ENCODE measurements at places on chromosomes 13 and 19. TPM values are rescaled to one million over a fixed set of nuclear protein-coding genes. Genes with fewer than 3 reads are reported as not detected.

GRCh38 chr13:48000559-48001113 lies 437 bp downstream of the SUCLA2 start:
- DNase-seq, result no peak

GRCh38 chr13:65159803-65160202 lies 2070.3 kb downstream of the PCDH9 start:
- no peak for DNase-seq

- DNase-seq, result no peak
Measured at GRCh38 chr13:77416666-77417212, 89.8 kb upstream of the MYCBP2 start.

GRCh38 chr19:13162724-13163608 lies 12.8 kb downstream of the IER2 start:
- peak; percentile 99 for DNase-seq

DNA sequence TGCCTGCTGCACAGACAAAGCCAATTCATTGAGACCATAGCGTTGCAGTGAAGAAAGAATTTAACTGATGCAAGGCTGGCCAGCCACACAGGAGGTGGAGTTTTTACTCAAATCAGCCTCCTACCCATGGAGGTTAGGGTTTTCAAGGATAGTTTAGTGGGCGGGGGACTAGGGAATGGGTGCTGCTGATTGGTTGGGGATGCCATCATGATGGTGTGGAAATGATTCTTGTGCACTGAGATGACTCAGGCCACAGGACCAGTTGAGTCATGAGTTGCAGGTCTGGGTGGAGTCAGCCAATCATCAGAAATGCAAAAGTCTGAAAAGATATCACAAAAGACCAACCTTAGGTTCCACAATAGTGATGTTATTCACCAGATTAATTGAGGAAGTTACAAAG lies 359.6 kb downstream of the FOXO1 start:
- no peak for DNase-seq

Gene MAG
- total RNA-seq, result 0.41 TPM

Gene ZNF816
- 11.5 TPM for total RNA-seq

- DNase-seq, result no peak
Measured at GRCh38 chr13:67620665-67621064, 390.5 kb upstream of the PCDH9 start.

Gene ZNF208
- total RNA-seq, result not detected

- DNase-seq, result no peak
Measured at GRCh38 chr19:56837004-56837403, 3.5 kb downstream of the PEG3 start.

Gene ZNF540
- total RNA-seq, result not detected

DNA sequence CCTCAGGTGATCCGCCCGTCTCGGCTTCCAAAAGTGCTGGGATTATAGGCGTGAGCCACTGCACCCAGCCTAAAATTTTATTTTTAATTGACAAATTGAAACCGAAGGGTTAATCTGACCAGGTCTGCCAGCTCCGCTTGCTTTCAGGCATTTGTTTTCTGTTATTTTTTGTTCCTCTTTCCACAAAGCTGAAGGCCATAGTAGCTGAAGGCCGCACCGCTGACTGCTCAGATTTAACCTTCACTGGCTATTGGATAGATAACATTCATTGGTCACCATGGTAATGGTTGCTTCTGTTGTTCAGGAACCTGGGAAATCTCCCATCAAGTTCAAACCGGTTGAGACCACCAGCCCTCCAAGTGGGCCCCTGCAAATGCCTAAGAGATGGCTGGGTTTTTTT lies 124.5 kb upstream of the USP29 start:
- DNase-seq, result no peak

GRCh38 chr19:45297674-45298073 lies 25.0 kb downstream of the CKM start:
- DNase-seq, result no peak

Gene KCNC3
- total RNA-seq, result 20.6 TPM

DNA sequence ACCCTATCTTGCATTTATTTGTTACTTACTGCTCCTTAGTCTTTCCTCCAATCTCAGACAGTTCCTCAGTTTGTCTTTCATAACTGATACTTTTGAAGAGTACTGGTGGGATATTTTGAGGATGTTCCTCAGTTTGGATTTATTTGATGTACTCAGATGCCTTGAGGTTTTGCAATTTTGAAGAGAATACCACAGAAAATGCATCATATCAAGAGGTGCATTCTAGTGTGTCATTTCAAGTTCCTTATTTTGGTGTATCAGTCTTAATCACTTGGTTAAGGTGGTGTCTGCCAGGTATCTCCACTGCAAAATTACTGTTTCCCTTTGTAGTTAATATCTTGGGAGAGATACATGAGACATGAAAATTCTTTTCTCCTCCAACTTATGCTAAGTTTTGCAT lies 75.1 kb downstream of the URI1 start:
- DNase-seq, result no peak

GRCh38 chr19:45038931-45039893 lies at the start of gene CLASRP:
CLASRP (plus strand) TSS chr19:45039045; CDS start chr19:45040213, 1,168 bp downstream.
- DNase-seq, result peak; percentile 94

DNA sequence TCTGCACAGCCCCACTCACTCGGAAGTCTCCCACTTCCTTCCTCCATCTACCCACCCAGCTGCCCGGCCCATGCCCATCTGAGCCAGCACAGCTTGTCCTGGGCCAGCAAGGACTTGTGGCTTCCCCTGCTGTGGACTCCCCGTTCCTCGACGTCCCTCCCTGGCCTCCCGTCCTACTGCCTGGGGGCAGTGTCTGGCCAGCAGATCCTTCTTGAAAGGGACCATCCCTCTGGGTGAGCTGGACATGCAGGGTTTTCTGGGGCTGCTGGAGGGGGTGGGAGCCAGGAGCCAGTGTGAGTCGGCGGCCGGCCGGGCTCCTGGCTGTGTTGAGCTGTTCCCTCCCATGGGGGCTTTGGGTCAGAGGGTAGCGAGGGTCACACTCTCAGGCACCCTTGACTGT lies 26.7 kb downstream of the CRTC1 start:
- no peak for DNase-seq

DNA sequence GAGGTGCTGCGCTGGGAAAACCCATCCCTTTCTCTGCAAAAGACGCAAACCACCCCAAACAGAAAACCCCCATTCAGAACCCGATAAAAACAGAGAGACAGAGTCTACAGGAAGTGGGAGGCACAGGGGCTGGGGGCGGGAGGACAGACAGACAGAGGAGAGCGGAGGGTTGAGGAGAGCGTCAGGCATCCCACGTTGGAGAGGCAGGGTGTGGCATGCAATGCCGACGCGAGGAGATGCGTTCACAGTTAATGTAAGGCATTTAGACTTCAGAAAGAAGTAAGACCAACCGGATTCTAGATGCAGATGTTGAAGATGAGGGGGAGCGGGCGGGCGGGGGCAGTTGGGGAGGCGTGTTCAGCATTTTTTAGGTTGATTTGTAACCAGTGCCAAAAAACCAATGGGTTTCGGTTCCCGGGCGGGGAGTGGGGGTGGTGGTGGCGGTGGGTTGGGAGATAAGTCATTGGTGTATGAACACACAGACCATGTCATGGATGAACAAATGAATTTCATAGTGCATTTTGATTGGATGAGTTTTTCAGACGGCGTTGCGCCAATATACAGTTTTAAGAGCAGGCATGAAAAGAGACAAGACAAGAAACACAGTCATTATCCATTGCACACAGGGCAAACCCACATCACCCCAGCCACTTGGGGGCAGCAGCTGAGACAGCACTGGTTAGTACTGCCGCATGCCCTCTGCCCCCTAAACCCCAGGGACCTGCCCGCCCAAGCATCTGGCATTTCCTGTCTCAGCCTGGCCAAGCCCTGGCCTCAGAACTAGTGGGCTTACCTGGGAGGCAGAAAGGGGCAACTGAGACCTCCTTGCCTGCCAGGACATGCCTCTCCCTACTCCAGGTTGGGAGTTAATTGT lies 91.3 kb downstream of the IER2 start:
- DNase-seq, result no peak

Gene GPR108
- total RNA-seq, result 48.9 TPM

GRCh38 chr19:2701361-2702169 lies 929 bp downstream of the GNG7 start:
- no peak for DNase-seq

DNA sequence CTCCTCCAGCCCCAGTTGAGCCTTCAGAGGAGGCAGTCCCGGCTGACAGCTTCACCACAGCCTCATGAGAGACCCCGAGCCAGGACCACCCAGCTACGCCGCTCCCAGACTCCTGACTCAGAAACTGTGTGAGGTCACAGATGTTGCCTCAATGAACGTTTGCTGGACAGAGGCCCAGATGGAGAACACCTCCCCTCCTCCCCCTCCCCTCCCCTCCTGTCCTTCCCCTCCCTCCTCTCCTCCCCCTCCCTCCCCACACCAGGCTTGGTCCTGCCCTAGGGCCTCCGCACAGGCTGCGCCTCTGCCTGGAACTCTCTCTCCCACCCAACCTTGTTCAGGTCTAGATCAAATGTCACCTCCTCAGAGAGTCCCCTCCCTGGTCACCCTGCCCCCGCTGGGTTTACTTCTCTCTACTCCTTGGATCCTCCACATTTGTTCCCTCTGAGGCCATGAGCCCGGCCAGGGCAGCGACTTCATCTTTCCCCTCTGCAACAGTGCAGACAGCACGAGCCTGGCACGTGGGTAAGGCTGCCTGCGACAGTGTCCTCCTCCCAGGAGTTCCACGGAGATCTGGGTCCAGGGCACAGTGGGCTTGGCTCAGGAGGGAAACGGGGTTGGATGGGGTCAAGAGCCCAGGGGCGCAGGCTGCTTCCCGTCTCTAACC lies 17.4 kb downstream of the PIP5K1C start:
- no peak for DNase-seq

GRCh38 chr13:89393758-89394304 lies 1722.7 kb downstream of the SLITRK5 start:
- no peak for DNase-seq

DNA sequence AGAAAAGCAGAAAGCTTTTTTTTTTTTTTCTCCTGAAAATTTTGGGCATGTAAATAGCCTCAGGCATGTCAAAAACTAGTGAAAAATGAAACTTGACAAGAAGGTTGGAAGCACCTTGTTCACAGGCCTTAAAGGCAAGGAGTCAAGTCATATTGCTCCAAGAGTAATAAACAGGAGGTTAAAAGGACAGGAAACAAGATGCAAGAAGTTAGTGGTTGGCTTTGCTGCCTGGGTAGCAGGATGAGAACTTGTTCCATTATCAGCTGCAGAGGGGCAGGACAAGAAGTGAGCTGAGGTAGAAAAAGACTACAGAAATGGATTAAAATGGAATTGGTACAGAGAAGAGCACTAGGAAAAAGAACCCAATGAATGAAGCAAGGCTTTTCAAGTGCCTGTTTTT lies 242.6 kb downstream of the DCT start:
- DNase-seq, result no peak

GRCh38 chr19:33227242-33227650 lies 1.6 kb upstream of the SLC7A10 start:
- DNase-seq, result no peak

Gene IL27RA
- 4.7 TPM for total RNA-seq

DNA sequence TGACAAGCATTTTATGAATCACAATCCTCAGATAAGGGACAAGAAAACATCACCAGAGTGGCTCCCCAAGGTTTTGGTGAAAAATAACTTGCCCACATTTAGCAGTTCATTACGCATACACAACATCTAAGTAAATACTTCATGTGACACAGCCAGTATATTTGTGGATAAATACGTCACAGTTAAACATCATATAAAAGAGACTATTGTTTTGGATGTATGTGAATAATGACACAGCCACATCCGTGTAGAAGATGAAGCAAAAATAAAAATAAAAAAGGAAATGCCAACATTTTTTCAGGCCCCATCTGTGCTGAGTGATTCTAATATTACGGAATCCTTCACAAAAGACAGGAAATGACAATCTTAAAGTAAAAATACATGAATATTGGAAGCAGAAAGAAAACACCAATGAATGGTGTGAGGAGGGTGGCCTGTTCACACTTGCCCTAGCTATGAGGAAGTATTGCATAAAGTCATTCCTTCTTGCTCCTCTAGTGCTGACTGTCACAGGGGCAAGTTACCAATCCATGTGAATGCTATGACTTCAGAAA lies 457.1 kb downstream of the KLF12 start:
- no peak for DNase-seq

- DNase-seq, result peak; percentile 92
Measured at GRCh38 chr19:55068950-55069864, 6.3 kb upstream of the RDH13 start.

- no peak for DNase-seq
Measured at GRCh38 chr19:4491446-4491845, 19.3 kb downstream of the HDGFL2 start.

DNA sequence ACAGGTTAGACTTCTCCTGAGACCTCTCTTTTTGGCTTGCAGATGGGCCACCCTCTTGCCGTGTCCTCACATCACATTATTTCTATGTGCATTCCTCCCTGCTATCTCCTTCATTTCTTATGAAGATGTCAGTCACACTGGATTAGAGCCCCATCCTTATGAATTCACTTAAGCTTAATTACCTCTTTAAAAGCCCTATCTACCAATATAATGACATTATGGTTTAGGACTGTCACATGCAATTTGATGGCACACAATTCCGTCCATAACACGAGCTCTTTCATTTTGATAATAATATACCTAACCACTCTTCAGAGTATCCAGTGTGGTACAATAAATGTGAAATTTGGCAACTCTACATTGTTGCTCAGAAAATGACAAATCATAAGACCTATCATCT lies 1037.3 kb downstream of the DIAPH3 start:
- no peak for DNase-seq

GRCh38 chr19:18967358-18968146 lies 26.5 kb upstream of the HOMER3 start:
- no peak for DNase-seq

Gene TMEM238
- total RNA-seq, result 18.1 TPM

GRCh38 chr13:100561599-100562204 lies 26.9 kb downstream of the GGACT start:
- DNase-seq, result no peak

DNA sequence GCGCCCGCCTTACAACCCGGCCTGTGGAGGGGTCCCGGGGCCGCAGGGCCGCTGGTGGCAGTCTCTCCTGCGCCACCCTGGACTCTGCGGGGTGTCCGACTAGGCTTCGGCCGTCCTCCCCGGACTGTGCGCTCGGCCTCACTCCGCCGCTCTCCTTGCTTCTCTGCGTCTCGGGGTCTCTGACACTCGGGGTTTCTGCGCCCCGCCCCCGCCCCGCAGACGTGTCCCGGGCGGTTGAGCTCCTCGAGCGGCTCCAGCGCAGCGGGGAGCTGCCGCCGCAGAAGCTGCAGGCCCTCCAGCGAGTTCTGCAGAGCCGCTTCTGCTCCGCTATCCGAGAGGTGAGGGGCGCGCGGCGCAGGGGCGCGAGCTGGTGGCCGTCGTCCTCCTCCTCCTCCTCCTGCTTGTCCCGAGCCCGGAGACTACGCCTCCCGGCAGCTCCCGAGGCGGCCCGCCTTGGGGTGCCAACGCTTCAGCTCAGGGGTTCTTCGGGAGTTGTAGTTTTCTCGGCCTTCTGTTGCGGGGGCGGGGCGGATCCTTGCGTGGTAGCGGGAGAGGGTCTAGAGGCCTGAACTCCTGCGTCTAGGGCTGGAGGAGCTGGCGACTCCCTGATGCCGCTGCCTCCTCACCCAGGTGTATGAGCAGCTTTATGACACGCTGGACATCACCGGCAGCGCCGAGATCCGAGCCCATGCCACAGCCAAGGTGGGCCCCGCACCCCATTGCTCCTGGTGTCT lies 627 bp downstream of the LIN7B start:
- DNase-seq, result peak; percentile 65

Gene DCLK1
- total RNA-seq, result not detected

Gene CAMSAP3
- 60.5 TPM for total RNA-seq

- no peak for DNase-seq
Measured at GRCh38 chr13:27327633-27328032, 57.0 kb downstream of the RASL11A start.

Gene KCNN4
- 3.0 TPM for total RNA-seq

All from Caco-2 (cell line).